ENCODE measurements at places on chromosomes 7 and 10.
A peak's percentile ranks its signal among the peaks of the same experiment; 100 is the strongest.

GRCh38 chr7:47765373-47765979 is 182.8 kb downstream of the PKD1L1 start:
- no peak for DNase-seq

DNA sequence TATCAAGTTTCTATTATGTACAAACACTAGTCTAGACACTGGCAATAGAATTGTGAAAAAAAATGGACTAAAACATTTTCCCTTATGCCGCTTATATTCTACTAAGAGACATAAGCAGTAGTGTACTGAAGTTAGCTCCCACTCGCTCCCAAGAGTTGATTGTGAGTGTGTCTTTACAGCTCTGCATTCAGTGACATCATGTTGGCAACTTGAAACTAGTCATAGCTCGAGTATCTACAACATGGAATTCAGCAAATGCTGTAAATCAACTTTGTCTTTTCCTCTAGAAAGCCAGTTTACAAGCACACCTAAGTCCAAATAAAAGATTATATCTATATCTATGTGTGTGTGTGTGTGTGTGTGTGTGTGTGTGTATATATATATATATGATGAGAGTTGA is 58.8 kb upstream of the MAGI2 start:
- no peak for DNase-seq

GRCh38 chr7:42926204-42926603 is 5.8 kb downstream of the PSMA2 start:
- no peak for DNase-seq

DNA sequence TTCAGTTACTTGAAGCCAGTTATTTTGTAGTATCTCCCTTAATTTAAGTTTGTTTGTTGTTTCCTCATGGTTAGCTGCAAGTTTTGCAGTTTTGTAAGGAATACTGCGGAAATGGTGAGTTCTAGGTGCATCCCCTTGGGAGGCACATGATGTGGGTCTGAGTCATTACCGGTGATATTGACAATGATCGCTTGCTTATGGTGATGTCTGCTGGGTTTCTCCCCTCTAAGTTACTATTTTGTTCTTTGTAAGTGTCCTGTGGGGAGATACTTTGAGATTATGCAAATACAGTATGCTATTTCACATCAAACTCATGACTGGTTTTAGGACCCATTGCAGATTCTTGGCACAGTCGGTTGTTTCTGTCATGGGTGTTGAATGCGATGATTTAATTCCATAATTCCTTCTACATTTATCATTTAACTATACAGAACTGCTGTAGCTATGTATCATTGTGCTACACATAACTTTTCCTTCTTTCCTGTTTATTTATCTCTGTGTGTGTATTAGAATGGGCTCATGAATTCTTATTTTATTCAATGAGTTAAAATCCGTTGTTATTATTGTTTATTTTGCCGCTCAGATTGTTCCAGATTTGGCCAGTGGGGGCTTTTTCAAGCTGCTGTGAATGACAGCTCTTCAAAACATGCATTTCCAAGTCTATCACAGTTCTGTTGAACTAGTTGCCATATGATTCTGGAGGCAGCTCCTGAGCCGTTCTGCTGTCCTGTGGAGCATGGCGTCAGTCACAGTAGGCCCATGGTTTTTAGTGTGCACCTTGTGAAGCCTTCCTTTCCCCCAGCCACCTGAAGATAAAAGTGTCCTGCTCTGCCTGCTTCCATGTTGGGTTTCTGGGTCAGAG is 18.4 kb downstream of the TSPAN14 start:
- peak; percentile 87 for DNase-seq

DNA sequence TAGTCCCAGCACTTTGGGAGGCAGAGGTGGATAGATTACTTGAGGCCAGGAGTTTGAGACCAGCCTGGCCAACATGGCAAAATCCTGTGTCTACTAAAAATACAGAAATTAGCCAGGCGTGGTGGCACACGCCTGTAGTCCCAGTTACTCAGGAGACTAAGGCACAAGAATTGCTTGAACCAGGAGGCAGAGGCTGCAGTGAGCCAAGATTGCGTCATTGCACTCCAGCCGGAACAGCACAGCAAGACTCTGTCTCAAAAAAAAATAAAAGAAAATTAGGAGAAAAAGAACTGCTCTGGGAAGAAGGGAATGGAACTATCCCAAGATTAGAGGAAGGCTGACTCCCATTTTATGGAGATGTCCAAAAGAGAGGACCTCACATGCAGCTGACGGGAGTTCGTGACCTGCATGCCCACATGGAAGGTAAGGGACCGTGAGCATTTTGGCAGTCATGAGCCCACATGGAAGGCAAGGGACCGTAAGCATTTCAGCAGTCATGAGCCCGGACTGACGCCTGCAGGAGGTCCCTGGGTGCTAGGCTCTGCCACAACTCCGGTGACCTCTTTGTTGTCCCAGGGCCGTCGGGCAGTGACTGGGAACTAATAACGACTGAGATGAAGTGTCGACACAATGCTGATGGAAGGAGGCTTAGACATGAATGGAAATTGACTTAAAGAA is 18.6 kb upstream of the GTPBP4 start:
- DNase-seq = no peak

DNA sequence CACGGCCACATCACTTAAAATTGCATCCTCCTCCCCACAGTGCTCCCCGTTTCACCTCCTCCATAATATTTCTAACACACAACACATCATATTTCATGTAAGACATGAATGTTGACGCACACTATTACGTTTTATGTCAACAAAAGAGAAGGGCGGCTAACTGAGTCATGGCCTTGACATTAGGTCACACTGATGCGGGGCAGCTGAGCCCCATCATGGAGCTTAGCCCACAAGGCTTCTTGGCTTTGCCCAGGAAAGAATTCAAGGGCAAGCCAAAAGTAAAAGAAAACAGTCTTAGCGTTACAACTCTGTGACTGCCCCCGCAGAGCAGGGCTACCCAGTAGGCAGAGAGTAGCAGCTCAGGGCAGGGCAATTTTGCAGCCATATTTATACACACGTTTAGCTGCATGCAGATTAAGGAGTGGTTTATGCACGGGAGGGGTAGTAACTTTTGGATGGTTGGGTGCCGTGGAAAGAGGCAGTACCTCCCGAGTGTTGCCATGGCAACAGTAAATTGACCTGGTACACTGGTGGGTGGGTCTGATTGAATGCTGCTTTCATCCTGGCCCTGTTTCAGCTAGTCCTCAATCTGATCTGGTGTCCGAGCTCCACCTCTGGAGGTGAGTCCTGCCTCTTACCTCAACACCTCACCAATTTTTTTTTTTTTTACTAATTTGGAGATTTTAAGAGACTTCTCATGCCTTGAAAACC is 156.2 kb upstream of the FRMD4A start:
- no peak for DNase-seq

DNA sequence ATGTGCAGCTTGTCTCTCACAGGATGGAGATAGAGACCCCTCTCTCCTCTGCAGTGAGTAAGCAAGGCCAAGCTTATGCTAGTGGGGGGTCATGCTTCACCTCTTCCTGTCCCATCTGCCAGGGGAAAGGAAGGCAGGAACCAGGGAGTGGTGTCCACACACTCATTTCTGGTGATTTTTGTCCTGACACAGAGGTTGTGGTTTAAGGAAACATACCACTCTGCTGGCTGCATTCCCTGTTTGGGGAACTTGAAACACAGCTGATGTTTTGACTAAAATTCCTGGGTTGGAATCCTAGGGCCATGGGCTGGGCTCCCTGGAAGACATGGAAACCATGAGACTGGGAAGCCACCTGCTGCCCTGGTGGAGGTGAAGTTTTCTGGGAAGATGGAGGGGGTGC is 21.4 kb downstream of the C10orf120 start:
- peak; percentile 10 for DNase-seq

DNA sequence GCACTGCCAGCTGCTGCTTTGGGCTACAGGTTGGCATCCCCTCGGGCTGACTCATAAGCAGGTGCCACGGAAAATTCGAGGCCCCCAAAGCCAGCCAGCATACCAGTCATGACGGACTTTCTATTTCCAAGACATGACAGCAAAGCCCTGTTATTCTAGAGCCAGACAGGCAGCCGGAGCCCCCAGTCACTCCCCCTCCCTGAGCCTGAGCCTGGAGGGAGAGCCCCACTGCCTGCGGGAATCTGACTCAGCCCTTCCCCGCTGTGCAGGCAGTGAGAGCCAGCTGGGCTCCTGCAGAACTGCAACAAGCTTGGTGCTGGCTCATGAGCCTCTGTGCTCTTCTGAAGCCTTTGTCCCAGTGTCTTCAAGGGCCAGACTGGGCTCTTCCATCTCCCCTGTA is 15.8 kb downstream of the BTBD16 start:
- peak; percentile 93 for DNase-seq

DNA sequence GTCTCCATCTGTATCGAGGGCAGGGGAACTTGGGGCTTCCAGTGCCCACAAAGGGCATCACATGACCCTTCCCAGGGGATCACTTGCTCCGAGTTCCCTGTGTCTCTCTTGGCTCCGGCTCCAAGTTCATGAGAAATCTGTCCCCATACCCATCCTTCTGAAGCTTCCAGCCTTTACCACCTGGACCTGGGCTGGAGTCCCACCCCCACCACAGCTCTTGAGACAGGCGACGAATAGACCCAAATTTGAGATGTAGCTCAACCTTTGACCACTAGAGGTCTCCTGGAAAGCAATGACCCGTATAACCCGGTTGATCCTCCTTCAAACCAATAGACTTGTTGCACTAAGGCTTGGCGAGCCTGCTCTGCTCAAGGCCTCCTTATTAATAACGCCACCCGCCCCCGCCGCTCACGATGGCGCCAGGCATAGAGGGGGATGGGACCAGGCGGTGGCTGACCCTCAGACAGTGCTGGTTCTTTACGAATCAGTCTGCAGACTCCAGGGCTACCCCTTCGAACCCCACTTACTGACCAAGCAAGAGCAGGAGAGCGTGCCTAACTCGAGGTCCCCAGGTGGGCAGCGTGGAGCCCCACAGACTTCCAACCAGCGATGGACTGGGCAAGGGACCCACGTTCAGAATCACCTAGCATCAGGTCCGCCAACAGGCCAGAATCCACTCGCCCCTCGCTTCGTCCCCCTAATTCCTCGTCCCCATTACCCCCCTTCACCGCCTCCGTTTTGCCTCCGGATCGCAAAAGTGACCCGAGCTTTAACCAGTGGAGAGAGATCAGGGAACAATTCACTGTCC is 4.4 kb upstream of the ARID5B start:
- peak; percentile 74 for DNase-seq

- DNase-seq = no peak
Measured at GRCh38 chr7:21377545-21377944, 50.3 kb upstream of the SP4 start.

DNA sequence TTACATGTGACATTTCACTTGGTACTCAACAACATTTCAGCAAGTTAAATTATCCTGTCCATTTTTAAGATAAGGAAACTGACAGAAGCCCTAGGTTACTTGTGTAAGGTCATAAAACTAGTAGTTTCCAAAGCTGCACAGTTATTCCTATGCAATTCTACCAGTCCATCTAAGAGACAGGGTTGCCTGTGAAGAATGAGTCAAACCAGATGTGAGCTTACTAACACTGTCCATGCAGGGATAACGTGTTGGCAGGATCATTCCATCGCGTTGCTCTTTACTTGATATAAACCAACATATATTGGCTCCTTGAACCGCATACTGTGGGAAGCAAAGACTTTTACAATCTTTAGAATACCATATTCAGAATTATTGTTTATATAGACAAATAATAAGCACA is 280.9 kb upstream of the HGF start:
- peak; percentile 67 for DNase-seq

GRCh38 chr7:150900675-150901074 is 48.4 kb downstream of the AOC1 start:
- no peak for DNase-seq

- no peak for DNase-seq
Measured at GRCh38 chr7:91396-92175, 100.8 kb upstream of the FAM20C start.

GRCh38 chr7:83751217-83751616 is 102.3 kb upstream of the SEMA3E start:
- DNase-seq = peak; percentile 62

- DNase-seq = no peak
Measured at GRCh38 chr7:72325561-72325960, 86.6 kb downstream of the CALN1 start.

- no peak for DNase-seq
Measured at GRCh38 chr10:44780426-44780825, 130.7 kb upstream of the TMEM72 start.

GRCh38 chr10:7025296-7025695 is 385.5 kb downstream of the SFMBT2 start:
- no peak for DNase-seq

GRCh38 chr10:102444851-102445250 is 6.5 kb downstream of the C10orf95 start:
- no peak for DNase-seq

- DNase-seq = peak; percentile 27
Measured at GRCh38 chr7:41921453-41921981, 218.6 kb upstream of the INHBA start.

GRCh38 chr10:75406462-75407223 is 5.1 kb upstream of the ZNF503 start:
- no peak for DNase-seq

DNA sequence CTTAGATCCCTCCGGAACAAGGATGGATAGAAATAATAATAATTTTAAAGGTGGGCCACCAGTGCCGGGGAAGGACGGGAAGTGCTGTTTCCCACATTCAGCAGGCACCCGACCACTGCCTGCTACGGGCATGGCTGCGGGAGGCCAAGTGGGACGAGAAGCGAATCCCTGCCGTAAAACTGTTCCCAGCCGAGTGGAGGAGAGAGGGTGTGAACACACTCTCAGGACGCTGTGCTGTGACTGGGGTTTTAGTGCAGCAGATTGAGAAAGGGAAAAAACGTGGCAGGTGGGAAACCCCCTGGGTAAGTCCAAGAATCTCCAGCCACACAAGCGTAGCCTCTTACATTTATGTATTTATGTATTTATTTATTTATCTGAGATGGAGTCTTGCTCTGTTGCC is 158.8 kb downstream of the DNAJB6 start:
- no peak for DNase-seq

GRCh38 chr10:132482090-132482800 is 55.3 kb upstream of the INPP5A start:
- peak; percentile 77 for DNase-seq

DNA sequence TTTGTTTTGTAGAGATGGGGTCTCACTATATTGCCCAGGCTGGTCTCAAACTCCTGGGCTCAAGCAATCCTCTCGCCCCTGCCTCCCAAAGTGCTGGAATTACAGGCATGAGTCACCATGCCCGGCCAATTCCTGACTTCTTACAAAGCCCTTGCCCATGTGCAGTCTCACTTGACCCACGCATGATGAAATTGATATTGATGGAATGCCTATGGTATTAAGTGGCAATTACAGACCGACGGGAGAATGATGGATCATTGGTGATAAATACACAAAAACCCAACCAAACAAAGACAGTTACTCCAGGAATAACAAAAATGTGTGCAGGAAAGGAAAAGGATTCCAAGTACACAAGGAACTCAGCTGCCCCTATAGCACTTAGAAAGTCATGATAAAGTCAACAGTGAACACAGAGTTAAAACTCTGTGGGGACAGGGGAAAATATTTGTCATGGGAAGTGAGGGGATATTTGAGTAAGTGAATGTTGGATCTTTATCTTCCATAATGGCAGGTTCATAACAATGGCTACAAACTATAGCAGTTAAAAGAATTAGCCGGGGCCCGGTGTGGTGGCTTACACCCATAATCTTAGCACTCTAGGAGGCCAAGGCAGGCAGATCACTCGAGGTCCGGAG is 21.6 kb downstream of the HIP1 start:
- DNase-seq = peak; percentile 93

Data from fibroblast of skin of back (primary cell).